ENCODE measurements at places on chromosomes 7 and 10. TPM values are rescaled to one million over a fixed set of nuclear protein-coding genes. Genes with fewer than 3 reads are reported as not detected.

Gene C1GALT1
- 25.3 TPM for total RNA-seq

- H3K27me3 ChIP-seq: no peaks in the 10 kb centered on the region
- no peak overlapping the region for H3K4me3 ChIP-seq
- no peak overlapping the region for H3K27ac ChIP-seq
- DNase-seq: no peak
- no peaks in the 10 kb centered on the region for H3K4me1 ChIP-seq
These were observed 94.2 kb downstream of the CUBN start for GRCh38 chr10:17035446-17035845.

DNA sequence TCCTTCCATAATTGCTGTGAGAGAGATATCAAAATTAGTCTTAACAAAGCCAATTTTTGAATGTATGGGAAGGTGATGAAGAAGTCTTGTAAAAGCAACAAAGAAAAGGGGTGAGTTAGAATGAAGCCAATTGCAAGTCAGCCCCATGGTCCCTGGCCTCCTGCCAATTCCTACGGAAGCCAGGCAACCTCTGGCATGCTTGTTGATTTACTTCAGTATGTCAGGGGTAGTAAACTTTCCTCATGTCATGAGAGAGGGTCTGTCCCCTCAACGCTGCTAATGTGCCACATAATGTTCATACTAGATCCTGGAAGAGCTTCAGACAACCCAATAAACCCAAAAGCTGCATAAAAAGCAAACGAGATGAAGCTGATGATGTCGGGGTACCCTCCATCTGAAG lies 159.1 kb upstream of the YAE1 start:
- H3K27me3 ChIP-seq: peaks cover 3% of the 10 kb centered on the region
- no peak overlapping the region for H3K4me3 ChIP-seq
- no peak for DNase-seq

DNA sequence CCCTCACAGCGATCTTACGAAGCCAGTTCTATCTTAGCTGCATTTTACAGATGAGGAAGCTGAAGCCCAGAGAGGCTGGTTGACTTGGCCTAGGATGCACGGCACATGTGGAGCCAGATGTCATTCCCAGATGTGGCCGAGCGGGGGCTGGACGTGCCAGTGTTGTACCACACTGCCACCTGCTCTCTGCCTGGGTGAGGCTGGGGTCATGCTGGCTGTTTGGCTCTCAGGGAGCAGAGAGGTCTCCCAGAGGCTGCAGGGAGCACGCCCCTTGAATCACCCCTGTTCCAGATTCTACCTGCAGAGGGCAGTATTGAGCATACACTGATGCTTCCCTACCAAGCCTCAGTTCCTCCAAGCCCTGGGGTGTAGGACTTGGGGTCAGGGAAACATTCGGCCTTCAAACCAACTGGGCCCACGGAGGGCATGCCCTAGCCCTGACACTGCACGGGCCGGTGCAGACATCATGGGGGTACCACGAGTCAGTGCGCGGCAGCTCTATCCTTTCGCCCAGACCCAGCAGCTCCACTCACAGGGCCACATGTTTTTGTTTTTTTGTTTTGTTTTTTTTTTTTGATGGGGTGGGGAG lies 3.8 kb upstream of the GTF2IRD1 start:
- no peaks in the 10 kb centered on the region for H3K36me3 ChIP-seq
- peaks cover 10% of the 10 kb centered on the region for H3K27me3 ChIP-seq
- peaks cover 34% of the 10 kb centered on the region for H3K4me1 ChIP-seq
- peak; percentile 87 for DNase-seq
- no peak overlapping the region for H3K4me3 ChIP-seq

GRCh38 chr7:102042016-102042656 lies 224.7 kb downstream of the CUX1 start:
- H3K4me3 ChIP-seq: no peak overlapping the region
- DNase-seq: no peak
- H3K27me3 ChIP-seq: no peaks in the 10 kb centered on the region
- peaks cover 4% of the 10 kb centered on the region for H3K4me1 ChIP-seq
- no peaks in the 10 kb centered on the region for H3K36me3 ChIP-seq

DNA sequence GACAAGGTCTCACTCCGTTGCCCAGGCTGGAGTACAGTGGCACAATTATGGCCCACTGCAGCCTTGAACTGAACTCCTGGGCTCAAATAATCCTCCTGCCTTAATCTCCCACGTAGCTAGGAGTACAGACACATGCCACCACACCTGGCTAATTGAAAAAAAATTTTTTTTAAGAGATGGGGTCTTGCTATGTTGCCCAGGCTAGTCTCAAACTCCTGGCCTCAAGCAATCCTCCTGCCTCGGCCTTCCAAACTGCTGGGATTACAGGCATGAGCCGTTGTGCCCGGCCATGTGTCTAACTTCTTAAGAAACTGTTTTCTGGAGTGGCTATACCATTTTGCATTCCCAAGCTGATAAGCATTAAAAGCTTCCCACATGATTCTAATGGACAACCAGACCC lies 9.5 kb upstream of the EFCAB10 start:
- H3K27ac ChIP-seq: no peak overlapping the region
- no peak for DNase-seq
- no peaks in the 10 kb centered on the region for H3K27me3 ChIP-seq
- H3K4me3 ChIP-seq: no peak overlapping the region
